ENCODE measurements at places on chromosomes 12 and 14.

- no peak overlapping the region for H3K4me3 ChIP-seq
- H3K4me1 ChIP-seq = no peaks in the 10 kb centered on the region
- no peak for DNase-seq
- H3K27ac ChIP-seq = no peak overlapping the region
- no peaks in the 10 kb centered on the region for H3K27me3 ChIP-seq
Measured at GRCh38 chr12:97292588-97292987, 170.0 kb upstream of the RMST start.

GRCh38 chr12:9732921-9733461 is at the start of gene CLECL1:
CLECL1 (minus strand) TSS chr12:9733097.
- H3K27ac ChIP-seq = no peak within 1 kb of the TSS
- H3K27me3 ChIP-seq = no peaks in the 10 kb centered on the region
- no peak within 1 kb of the TSS for H3K4me3 ChIP-seq
- no peaks in the 10 kb centered on the region for H3K36me3 ChIP-seq

DNA sequence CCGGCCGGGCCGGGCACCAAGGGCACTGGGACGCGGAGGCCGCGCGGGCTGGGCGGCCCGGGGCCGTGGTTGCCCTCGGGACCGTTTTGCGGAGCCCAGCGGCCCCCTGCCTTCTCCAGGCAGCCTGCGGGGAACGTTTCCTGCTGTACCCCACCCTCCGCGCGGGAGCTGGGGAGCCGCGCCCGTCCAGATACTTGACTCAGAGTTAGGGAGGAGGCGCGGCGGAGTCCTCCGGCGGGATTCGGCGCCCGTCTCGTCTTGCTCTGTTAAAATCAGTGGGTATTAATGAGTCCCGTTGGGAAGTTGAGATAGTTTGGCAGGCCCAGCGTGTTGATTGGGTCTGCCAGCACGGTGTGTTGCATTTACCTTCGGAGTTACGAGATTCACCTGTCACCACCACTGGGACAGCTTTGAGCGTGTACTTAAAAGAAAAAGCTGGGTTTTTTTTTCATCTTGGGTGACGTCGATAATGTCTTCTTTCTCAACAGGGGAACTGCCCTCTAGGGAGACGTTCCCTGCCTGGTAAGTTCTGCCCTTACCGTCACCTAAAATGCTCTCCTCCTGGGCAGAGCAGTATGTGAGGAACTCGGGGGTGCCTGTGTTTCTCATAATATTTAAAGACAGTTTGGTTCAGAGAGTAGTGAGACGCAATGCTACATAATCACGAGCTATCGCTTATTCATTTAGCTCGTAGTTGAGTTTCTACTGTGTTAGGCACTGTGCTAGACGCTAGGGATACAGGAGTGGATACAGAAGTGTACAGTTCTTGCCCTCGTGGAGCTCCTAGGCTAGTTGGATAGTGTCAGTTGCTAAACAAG is 596 bp downstream of the DLST start:
- DNase-seq = peak; percentile 53
- peaks cover 4% of the 10 kb centered on the region for H3K27me3 ChIP-seq
- peak overlapping the region; percentile 100 for H3K4me3 ChIP-seq
- no peaks in the 10 kb centered on the region for H3K36me3 ChIP-seq
- H3K4me1 ChIP-seq = peaks cover 25% of the 10 kb centered on the region

GRCh38 chr12:93783832-93784231 is 106.7 kb downstream of the CRADD start:
- no peak overlapping the region for H3K4me3 ChIP-seq
- DNase-seq = no peak
- peaks cover 2% of the 10 kb centered on the region for H3K27me3 ChIP-seq
- H3K27ac ChIP-seq = peak overlapping the region; percentile 89
- no peaks in the 10 kb centered on the region for H3K36me3 ChIP-seq

DNA sequence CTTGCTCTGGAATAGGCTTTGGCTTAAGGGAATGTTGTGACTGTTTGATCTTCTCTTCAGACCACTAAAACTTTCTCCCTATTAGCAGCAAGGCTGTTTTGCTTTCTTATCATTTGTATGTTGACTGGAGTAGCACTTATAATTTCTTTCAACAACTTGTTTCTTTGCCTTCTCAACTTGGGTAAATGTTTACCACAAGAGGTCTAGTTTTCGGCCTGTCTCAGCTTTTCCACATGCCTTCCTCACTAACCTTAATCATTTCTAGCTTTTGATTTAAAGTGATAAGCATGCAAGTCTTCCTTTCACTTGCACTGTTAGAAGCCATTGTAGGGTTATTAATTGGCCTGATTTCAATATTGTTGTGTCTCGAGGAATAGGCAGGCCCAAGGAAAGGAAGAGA is 126.7 kb upstream of the AEBP2 start:
- H3K27ac ChIP-seq = no peak overlapping the region
- H3K4me1 ChIP-seq = no peaks in the 10 kb centered on the region
- no peaks in the 10 kb centered on the region for H3K36me3 ChIP-seq
- no peak for DNase-seq

DNA sequence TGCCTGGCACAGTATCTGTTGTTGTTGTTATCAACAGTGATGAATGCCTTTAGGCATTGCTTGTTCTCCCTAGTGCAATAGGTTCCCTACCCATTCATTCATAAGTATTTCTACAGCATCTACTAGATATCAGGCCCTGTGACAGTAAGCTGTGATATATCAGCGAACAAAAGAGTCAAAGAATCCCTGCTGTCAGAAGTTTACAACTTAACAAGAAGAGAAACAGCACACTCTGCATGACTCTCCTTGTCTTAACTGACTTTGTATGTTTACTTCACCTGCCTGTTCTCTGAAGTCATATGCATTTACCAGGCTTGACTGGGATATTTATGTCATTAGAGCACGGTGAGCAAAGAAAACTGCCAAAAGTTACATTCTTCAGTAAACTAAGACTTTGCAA is 452.2 kb upstream of the RPL10L start:
- H3K36me3 ChIP-seq = no peaks in the 10 kb centered on the region
- H3K4me3 ChIP-seq = no peak overlapping the region
- no peak for DNase-seq
- no peaks in the 10 kb centered on the region for H3K27me3 ChIP-seq
- H3K4me1 ChIP-seq = no peaks in the 10 kb centered on the region
- H3K27ac ChIP-seq = no peak overlapping the region

- no peak overlapping the region for H3K27ac ChIP-seq
- DNase-seq = no peak
- H3K4me1 ChIP-seq = no peaks in the 10 kb centered on the region
Measured at GRCh38 chr12:117680312-117680711, 288.5 kb downstream of the KSR2 start.

- H3K27ac ChIP-seq = no peak overlapping the region
- no peak for DNase-seq
- no peak overlapping the region for H3K4me3 ChIP-seq
- peaks cover 9% of the 10 kb centered on the region for H3K4me1 ChIP-seq
- no peaks in the 10 kb centered on the region for H3K36me3 ChIP-seq
Measured at GRCh38 chr12:64556231-64556630, 54.1 kb upstream of the RASSF3 start.

DNA sequence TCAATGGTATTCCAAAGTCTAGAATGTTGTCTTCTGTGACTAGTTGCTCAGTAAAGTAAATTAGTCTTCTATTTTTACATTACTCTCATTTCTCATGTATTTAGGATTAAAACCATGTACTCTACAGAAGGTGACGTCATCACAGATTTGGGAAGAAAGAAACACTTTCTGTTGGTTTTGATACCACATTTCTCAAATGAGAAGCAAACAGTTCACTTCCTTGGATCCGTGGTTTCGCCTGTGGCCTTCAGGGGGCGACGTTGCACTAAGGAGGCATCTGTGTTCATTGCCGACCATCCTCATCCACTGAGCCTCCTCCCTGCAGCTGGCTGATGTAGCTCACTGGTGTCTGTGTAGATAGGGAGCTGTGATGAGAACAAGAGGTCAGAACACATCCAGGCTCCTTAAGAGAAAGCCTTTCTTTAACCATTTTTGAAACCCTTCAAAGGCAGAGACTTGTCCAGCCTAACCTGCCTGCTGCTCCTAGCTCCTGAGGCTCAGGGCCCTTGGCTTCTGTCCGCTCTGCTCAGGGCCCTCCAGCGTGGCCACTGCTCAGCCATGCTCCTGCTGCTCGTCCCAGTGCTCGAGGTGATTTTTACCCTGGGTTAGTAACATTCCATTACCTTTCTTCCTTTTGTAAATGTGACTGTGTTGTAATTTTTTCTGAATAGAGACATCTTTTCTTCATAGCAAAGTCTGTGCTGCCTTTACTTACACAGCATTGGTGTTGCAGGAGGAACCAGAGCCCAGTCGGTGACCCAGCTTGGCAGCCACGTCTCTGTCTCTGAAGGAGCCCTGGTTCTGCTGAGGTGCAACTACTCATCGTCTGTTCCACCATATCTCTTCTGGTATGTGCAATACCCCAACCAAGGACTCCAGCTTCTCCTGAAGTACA is 220.6 kb upstream of the OR4E1 start:
- no peaks in the 10 kb centered on the region for H3K36me3 ChIP-seq
- peak; percentile 61 for DNase-seq
- peaks cover 2% of the 10 kb centered on the region for H3K27me3 ChIP-seq
- H3K4me3 ChIP-seq = no peak overlapping the region

DNA sequence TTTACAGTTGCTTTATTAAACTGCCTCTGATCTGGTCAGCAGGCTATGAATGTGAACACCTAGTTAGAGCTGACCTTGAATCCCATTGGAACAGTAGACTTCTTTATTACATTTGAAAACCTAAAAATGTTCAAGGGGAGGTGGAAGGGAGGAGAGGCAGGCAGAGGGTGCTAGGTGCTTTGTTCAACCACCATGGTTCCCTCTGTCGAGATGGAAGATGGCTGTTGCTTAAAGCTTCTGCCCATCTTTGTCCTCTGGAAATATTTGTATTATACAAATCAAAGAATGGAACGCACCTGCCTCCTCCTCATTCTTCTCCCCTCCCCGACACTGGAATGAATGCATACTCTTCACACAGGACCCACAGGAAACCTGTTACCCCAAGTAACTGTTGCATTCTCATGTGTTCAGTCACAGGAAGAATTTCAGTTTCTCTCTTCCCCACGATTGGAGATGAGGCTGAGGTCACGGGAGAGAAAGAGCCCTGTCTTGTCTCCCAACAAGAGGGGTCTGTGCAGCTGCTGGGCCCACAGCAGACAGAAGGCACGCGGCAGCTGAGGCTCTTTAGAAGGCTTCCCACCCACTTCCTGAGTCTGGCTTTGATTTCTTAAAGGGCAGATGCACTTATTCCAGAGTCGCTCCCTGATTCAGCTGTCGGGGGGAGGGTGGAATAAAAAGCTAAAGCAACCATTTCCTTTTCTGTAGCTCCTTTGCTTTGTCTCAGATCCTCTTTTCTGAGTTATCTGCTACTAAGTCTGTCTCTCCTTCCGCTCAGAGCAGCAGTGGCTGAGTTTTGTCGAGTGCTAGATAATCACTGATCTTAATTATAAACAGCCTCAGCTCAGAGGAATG is 217.9 kb upstream of the BTG1 start:
- H3K4me1 ChIP-seq = peaks cover 29% of the 10 kb centered on the region
- peak overlapping the region; percentile 75 for H3K27ac ChIP-seq
- no peaks in the 10 kb centered on the region for H3K36me3 ChIP-seq
- H3K4me3 ChIP-seq = peak overlapping the region; percentile 65

- DNase-seq = peak; percentile 57
- H3K4me3 ChIP-seq = peak overlapping the region; percentile 95
- H3K27ac ChIP-seq = peak overlapping the region; percentile 81
- peaks cover 4% of the 10 kb centered on the region for H3K4me1 ChIP-seq
- no peaks in the 10 kb centered on the region for H3K36me3 ChIP-seq
Measured at GRCh38 chr14:58151133-58152013, 640 bp downstream of the ARMH4 start.

GRCh38 chr14:39841088-39841487 is 408.9 kb upstream of the FBXO33 start:
- H3K36me3 ChIP-seq = no peaks in the 10 kb centered on the region
- no peak overlapping the region for H3K27ac ChIP-seq
- no peak overlapping the region for H3K4me3 ChIP-seq
- H3K4me1 ChIP-seq = no peaks in the 10 kb centered on the region
- no peak for DNase-seq
- H3K27me3 ChIP-seq = no peaks in the 10 kb centered on the region

DNA sequence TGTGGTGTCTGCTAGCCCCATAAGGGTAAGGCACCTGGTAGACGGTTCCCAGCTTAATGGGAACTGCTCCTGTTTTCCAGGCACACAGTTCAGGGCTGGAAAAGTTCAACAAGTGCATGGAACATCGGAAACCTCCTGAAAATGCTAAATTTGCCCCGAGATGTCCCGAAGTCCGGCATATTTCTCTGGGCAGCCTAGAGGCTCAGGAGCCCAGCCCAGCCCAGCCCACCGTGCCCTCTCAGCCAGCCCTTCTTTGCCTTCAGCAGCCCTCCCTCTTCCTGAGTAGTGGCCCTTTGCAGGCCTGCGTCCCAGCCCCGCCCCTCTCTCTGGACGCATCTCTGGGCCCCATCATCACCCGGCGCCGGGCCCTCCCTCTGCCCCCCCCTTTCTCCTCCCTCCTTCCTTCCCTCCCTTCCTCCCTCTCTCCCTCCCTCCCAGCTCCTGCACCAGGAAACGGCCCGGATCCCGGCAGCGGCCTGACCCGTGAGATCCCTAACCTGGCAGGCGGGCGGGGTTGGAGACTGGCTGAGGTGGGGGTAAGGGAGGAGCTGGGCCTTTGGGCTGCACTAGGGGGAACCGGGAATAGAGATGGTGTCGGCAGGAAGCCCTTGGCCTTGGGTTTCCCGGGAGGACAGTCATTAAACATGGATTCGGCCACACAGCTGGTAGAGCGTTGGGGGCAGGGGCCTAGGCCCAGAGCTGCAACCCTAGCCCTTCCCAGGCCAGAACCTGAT is at the start of gene BCL2L2:
Gene BCL2L2, plus strand, starts transcription at position 422 of the 734 bp plus-strand sequence. CDS start 935 bp downstream, outside the sequence.
- H3K27ac ChIP-seq = peak within 1 kb of the TSS; percentile 94
- H3K4me1 ChIP-seq = peaks cover 8% of the 10 kb centered on the region
- H3K4me3 ChIP-seq = peak within 1 kb of the TSS; percentile 97
- peaks cover 15% of the 10 kb centered on the region for H3K27me3 ChIP-seq

- H3K4me3 ChIP-seq = no peak overlapping the region
- peaks cover 5% of the 10 kb centered on the region for H3K36me3 ChIP-seq
- no peak overlapping the region for H3K27ac ChIP-seq
- DNase-seq = no peak
Measured at GRCh38 chr14:90700933-90701776, 115.1 kb downstream of the TTC7B start.

DNA sequence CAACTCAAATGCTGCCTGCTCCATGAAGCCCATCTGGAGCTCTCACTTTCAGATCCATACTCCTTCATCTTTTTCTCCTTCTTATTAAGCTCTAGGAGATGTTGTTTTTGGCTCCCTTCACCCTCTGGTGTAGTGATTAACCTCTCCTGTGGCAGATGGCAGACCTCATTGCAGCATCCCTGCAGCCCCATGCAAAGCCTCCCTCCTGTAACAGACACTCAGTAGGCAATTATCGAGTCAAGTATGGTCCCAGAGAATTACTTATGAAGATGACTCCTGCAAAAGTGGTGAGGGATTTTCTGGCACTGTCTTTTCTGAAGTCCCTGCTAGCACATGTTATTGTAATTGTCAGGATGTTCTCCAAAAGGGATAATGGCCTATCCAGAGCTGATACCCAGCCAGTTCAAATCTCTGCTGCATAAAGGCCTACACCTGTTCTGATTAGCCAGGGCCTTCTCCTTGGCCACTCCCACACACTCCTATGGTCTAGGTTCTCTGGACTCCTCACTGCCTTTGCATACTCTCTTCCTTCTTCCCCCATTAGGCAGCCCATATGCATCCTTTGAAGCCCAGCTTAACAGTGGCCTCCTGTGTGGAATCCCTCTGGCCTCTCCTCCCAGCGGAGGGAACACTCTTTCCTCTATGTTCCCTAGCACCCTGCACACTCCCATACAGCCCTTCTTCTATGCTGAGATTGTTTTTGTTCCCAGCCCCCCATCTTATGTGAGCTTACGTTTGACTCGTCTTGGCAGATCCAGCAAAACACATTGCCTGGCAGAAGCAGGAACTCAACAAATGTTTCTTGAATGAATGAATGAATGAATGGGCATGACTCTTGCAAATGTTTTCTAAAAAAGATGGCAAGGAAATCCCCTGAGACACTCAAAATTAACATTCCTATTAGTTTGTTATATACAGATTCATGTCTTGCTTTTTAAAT is 43.9 kb upstream of the MDM1 start:
- no peaks in the 10 kb centered on the region for H3K27me3 ChIP-seq
- peaks cover 22% of the 10 kb centered on the region for H3K4me1 ChIP-seq
- H3K27ac ChIP-seq = no peak overlapping the region
- no peaks in the 10 kb centered on the region for H3K36me3 ChIP-seq
- peak overlapping the region; percentile 39 for H3K4me3 ChIP-seq

Data from glutamatergic neuron (in vitro differentiated cells).